ENCODE measurements at places on chromosomes 7 and 10.

DNA sequence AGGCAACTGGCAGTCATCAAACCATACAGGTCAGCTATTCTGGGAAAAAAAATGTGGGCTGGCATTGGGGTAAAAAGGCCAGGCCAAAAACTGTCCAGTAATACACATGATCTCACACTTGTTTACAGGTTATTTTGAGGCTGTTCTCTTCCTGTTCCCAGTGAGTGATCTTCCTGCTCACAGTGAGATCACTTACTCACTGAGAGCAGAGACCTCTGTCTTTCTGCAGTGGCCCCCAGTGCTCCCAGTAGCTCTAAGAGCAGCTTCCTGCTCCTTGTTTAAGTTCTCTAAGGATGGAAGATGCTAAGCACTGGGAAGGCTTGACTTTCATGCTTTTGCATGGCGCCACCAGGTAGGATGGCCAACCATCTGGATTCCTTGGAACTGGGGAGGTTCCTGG lies 93.5 kb upstream of the KIAA1217 start:
- DNase-seq = no peak

DNA sequence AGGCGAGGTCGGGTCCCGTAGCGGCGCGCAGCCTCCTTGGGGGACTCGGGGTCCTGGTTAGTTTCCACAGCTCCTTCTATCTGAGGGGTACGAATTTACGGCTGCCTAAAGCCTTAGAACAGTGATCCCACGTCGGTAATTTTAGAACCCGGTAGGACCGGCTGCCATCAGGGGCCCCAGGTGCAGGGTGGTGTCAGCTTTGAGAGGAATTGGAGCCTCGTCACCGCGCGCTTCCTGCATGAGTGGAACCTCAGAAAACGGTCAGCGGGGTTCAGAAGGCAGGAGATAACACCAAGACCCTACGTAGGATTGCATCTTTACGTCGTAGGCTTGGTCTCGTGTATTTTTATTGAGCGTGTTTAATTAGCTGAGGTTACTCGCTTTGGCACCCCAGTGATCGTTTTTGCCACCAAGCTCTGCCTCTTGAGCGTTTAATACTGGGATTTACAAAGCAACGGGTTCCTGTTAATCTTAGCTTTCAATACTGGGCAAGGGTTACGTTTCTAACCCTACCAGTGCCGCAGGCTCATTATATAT lies 443 bp downstream of the RNF32 start:
- peak; percentile 28 for DNase-seq

DNA sequence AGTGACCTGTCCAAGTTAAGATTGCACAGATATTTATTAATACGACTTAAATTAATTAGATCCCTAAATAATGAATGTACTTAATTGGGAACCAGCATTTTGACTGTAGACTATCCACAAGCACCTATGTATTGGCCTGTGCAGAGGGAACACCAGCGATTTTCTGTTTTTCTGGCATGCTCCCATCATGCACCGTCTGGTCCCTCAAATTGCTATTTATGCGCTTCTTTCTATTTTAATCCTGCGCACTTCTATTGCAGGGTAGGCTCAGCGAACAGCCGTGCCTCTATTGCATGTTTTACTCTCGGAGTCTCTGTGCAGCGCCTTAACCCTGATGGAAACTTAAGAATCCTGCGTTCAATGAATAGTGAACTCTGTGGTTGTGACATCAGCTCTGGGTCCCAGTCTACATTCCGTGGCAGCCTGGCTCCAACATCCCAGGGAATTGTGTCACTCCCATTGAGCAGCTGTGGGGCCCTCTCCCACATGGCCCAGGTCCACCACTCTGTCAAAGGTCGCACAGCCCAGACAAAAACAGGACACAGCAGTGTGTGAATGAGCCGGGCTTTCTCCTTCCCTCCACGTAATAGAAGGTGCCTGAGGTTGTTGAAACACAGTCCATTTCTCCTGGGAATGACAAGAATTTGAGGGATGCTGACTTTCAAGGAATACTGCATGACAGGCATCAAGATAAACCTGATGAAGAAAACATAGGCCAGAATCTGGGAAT lies 239.7 kb upstream of the KLF6 start:
- no peak for DNase-seq

- no peak for DNase-seq
Observed at GRCh38 chr7:130925136-130925794, 191.3 kb upstream of the KLF14 start.

- DNase-seq = no peak
Observed at GRCh38 chr10:124705381-124705740, 38.8 kb downstream of the FAM53B start.

- no peak for DNase-seq
Observed at GRCh38 chr10:94430701-94431100, 28.4 kb downstream of the TBC1D12 start.

- DNase-seq = no peak
Observed at GRCh38 chr10:4136121-4136520, 351.1 kb upstream of the KLF6 start.

GRCh38 chr10:21929070-21929469 lies 74.5 kb downstream of the DNAJC1 start:
- DNase-seq = no peak

GRCh38 chr7:94401428-94401814 lies 6.7 kb downstream of the COL1A2 start:
- no peak for DNase-seq

- no peak for DNase-seq
Observed at GRCh38 chr10:31146491-31147209, 115.0 kb upstream of the ZNF438 start.

DNA sequence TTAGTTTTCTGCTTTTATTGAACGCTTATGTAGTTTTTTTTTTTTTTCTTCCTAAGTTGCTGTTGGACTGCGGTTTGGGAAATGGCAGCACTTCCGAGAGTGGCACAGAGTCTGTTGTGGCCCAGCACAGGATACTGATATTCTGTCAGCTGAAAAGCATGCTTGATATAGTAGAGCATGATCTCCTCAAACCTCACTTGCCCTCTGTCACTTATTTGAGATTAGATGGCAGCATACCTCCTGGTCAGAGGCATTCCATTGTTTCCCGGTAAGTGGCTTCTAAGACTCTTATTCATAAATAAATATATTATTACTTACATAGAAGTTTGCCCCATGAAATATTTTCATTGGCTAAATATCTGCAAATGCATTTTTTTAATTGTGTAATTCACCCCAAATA lies 101.1 kb downstream of the BTAF1 start:
- DNase-seq = no peak

DNA sequence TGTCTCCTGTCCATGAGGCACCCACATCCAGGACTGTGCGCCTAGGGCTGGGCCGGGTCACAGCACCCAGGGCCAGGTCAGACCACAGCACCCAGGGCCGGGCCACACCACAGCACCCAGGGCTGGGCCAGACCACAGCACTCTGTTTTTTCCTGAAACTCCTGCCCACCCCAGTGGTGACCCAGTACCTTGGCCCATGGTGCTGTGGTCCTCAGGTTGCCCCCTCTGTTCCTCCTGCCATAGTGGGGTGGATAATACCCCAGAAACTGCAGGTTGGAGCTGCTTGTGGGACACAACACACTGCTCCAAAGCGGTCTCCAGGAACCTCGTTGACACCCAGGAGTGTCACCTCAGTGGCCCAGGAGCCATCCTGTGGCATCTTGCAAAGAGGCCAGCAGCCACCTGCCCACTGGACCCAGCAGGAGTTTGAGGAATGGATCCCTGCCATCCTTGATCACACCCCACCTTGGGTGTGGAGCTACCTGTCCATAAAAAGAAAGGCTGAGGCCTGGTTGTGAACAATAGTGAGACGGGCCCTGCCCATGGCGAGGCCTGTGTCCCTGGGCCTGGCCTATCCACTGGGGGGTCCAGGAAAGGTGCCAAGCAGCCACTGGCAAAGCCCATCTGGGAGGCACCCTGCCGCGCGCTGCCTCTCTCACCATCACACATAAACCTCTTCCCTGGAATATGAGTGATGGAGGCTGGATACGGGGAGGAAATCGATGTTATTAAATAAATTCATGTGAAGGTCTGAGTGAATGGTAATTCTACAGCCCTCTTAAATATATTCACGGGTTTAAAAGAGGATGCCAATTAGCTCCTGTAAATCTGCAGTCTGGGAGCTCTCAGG lies 89.0 kb downstream of the NKX6-2 start:
- no peak for DNase-seq

- DNase-seq = no peak
Observed at GRCh38 chr7:73888959-73889358, 28.0 kb downstream of the TMEM270 start.

DNA sequence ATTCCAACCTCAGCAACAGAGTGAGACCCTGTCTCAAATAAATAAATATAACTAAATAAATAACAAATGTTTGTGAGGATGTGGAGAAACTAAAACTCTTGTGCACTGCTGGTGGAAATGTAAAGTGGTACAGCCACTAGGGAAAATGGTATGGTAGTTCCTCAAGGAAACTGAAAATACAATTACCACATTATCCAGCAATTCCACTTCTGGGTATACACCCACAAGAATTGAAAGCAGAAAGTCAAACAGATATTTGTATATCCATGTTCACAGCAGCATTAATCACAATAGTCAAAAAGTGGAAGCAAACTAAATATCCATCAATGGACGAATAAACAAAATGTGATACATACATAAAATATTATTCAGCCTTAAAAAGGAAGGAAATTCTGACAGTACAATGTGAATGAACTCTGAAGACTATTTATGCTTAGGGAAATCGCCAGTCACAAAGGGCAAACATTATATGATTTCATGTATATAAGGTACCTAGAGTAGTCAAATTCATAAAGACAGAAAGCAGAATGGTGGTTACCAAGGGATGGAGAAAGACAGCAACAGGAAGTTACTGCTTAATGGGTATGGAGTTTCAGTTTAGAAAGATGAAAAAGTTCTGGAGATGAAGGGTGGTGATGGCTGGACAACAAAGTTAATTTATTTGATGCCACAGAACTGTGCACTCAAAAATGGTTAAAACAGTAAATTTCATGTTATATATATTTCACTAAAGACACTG lies 9.8 kb downstream of the ARHGAP12 start:
- DNase-seq = no peak

- peak; percentile 28 for DNase-seq
Observed at GRCh38 chr7:111029574-111030251, 61.2 kb upstream of the LRRN3 start.

GRCh38 chr7:128227271-128227670 lies 13.8 kb upstream of the LEP start:
- DNase-seq = no peak

DNA sequence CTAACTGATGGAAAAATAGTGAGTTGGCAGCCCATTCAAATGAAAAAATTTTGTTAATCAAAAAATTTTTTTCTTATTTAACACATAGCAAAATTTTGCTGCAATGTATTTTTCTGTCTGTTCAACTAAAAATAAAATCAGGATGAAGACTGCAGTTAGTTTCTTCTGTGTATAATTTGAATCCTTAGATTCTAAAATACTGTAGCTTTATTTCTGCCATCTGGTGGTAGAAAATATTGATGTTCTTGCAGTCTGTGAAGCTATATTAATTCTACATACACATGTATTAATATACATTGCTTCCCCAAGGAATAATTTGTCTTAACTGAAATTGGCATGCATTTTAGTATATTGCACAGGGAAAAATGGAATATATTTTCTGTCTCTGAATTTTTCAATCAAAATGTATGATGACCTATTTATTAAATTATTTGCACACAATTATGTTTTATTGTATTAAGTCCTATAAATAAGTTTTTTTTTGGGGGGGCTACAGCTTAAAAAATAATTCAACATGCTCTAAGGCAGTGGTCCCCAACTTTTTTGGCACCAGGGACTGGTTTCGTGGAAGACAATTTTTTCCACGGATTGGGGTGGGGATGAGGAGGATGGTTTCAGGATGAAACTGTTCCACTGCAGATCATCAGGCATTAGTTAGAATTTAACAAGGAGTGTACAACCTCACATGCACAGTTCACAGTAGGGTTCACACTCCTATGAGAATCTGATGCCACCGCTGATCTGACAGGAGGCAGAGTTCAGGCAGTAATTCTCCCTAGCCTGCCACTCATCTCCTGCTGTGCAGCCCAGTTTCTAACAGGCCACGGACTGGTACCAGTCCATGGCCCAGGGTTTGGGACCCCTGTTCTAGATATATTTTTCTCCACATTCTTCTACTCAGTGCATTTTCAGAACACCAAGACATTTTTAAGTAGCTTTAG lies 119.4 kb downstream of the GNAT3 start:
- peak; percentile 35 for DNase-seq

GRCh38 chr7:20320322-20320721 lies 10.4 kb upstream of the ITGB8 start:
- no peak for DNase-seq

DNA sequence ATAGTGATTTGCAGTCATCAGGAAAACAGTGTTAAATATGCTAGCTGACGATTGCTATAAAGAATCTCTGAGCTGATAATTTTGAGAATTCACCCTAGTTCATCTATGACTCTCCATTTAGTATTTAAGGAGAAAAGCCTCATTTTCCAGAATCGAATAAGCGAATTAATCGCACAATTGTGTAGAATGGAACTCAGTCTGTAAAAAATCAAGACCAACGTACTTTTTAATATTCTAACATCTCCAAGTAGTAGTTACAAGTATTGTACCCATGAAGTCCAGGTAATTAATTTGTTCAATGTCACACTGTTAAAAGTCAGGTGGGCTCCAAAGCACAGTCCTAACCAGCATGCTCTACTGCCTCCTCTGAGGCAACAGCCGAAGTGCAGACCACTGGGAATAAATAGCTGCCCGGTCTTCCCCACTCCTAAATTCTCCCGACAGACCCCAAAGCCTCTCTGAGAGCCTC lies 380 bp upstream of the AGBL3 start:
- DNase-seq = no peak

- DNase-seq = no peak
Observed at GRCh38 chr10:14016011-14016536, 314.6 kb downstream of the FRMD4A start.

DNA sequence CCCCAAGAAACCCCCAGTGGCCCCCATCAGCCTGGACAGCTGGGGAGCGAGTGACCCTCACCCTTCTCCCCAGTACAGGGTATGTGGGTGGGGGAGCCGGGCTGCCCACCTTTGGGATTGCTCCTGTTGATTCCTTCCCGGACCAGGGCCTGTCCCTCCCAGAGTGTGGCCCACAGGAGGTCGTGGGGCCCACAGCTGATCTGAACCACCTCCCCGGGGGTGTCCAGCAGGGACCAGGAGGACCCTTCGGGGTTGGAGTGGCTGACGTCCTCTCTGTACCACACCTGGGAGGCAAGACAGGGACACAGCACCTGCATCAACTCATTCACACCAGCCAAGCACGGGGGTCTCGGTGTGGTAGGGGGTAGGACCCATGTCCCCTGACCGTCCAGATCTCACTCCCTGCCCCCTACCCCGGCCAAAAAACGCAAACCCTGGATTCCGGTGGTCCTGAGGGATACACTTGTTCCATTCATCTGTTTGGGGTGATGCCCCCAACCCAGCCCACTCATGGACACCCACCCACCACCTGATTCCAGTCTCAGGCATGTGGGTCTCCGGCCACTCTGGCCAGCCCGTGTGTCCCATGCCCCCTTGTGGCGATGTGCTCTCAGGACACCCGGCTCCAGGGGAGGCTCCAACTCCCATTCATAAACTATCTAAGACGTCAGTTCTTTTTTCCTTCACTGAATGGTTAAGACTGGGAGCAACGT lies 10.9 kb downstream of the TECPR1 start:
- no peak for DNase-seq
